Left ventricle myocardium inferior (tissue), 1 donor: ENCODE measurements at places on chromosomes 2 and 18.
A peak's percentile ranks its signal among the peaks of the same experiment; 100 is the strongest.

- DNase-seq = no peak
Measured at GRCh38 chr18:21361307-21361880, 119.4 kb downstream of the GREB1L start.

GRCh38 chr2:123532994-123533393 is 492.1 kb upstream of the CNTNAP5 start:
- DNase-seq = no peak

GRCh38 chr2:75494137-75494769 is 66.5 kb downstream of the EVA1A start:
- no peak for DNase-seq

- DNase-seq = no peak
Measured at GRCh38 chr18:78927156-78927555, 52.5 kb upstream of the SALL3 start.

- no peak for DNase-seq
Measured at GRCh38 chr2:235264512-235264911, 229.3 kb upstream of the AGAP1 start.

DNA sequence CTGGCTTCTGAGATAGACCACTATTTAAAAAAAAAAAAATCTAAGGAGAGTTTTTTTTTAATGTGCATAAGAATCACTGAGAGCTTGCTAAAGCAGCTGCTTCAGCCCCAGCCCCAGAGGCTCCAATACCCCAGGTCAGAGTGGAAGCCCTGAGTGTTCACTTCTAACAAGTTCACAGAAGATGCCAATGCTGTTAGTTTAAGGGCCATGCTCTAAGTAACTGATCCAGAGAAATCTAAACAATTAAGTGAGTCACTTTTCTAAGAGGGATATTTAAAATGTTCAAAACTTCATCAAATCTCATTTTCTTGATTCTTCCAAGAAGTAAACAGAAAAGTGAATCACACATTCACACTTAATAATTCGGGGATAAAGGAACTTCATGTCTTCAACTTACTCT is 126.4 kb upstream of the CD226 start:
- DNase-seq = no peak

DNA sequence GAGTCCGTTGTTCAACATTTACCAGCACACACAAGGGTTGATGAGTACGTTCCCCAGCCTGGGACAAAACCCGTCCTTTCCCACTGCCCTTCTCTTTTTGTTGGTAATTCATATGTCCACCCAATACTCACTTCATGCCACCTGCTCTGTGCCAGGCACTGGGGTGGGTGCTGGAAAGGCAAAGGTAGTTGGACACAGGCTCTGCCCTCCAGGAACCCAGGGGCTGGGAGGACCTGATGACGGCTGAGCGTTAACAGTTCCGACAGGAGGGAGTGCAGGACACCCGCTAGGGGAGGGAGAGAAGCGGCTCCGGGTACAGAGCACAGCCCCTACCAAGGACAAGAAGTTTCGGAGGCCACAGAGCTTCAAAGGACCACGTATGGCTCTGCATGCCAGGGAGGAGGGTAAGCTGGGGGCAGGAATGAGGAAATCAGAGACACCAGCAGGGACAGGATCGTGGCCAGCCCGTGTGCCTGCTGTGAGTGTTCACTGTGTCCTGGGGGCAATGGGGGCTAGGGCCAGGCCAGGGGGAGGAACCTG is 134.1 kb upstream of the GPC1 start:
- no peak for DNase-seq

- DNase-seq = no peak
Measured at GRCh38 chr2:213317929-213318328, 33.7 kb downstream of the SPAG16 start.

GRCh38 chr2:96150791-96151594 is 5.8 kb upstream of the DUSP2 start:
- no peak for DNase-seq

GRCh38 chr2:101843048-101843447 is 145.5 kb downstream of the MAP4K4 start:
- DNase-seq = no peak

DNA sequence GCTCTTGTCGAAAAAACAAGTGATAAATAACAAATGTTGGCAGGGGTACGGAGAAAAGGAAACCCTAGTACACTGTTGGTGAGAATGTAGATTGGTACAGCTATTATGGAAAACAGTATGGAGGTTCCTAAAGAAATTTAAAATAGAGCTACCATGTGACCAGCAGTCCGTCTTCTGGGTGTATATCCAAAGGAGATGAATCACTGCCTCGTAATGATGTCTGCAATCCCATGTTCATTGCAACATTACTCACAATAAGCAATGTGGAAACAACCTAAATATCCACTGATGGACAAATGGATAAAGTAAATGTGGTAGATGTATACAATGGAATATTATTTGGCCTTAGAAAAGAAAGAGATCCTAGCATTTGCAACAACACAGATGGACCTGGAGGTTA is 50.6 kb downstream of the SLC16A14 start:
- DNase-seq = no peak

DNA sequence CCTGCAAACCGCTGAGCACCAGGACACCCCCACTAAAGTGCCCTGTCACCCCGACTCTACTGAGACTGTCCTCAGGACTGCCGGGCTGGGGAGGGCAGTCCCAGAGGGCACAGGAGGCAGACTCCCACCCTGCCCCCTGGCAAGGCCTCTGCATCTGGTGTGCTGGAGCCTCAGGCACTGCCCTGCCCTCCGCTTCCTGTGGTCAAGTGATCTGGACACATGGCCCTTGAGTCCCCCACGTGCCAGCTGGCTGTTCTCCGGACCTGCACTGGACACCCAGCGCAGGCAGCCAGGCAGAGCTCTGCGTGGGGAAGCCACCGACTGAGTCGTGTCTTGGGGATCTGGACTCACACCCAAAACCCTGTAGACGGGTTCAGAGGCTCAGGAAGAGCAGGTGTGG is 217.7 kb downstream of the TWIST2 start:
- DNase-seq = no peak

GRCh38 chr2:85675427-85675826 is 7.4 kb upstream of the SFTPB start:
- DNase-seq = no peak

- DNase-seq = no peak
Measured at GRCh38 chr2:102154946-102155702, 12.6 kb downstream of the IL1R1 start.

DNA sequence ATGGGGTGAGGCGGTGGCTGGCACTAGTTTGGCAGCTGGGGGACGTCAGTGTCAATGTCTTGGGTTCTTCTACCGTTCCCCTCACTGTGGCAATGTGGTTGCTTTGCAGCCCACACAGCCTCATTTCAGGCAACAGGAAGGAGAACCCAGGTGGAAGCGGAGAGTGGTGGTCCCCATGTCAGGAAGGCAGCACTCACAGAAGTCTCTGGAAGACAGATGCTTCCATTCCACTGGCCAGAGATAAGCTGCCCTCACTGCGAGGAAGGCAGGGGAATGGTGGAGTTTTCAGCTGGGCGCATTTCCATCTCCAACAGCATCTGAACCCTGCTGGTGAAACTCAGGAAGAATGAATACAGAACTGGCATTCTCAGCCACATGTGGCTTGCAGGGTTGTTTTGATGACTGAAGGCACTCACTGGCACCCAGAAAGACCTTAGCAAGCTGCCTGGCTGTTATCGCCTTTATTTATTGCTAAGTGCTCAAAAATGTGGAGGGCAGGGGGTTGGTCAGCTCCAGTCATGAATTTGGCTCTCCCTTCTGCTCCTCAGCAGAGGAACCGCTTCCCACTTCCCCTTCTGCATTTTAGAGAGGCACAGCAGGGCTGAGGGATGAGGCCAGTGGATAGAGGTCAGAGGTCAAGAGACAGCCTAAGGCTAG is 19.4 kb downstream of the KCNIP3 start:
- no peak for DNase-seq

DNA sequence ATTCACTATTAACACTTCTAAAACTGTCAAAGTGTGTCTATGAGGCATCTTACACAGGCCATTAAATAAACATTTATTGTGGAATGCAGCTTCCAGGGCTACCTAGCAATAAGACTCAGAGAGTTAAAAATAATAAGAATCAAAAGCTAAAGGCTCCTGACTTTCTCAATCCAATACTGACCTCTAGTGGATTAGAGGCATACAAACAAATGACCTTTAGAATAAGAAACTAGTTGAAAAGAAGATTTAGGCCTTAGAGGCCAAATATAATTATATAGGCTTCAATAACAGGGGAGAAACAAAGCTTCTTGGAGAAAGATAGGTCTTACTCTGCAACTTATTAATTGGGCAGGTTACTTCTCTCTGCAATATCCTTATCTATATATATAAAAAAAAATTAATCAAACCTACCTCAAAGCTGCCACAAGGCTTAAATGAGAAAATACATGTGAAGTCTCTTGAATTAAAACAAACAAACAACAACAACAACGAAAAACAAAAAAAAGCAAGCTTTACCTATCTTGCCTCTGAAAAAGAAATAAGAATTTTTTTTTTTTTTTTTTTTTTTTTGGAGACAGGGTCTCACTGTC is 246.1 kb downstream of the EXOC6B start:
- DNase-seq = no peak

- no peak for DNase-seq
Measured at GRCh38 chr2:135826544-135826943, 10.4 kb downstream of the LCT start.

- peak; percentile 28 for DNase-seq
Measured at GRCh38 chr2:32627441-32627813, 423 bp upstream of the TTC27 start.

DNA sequence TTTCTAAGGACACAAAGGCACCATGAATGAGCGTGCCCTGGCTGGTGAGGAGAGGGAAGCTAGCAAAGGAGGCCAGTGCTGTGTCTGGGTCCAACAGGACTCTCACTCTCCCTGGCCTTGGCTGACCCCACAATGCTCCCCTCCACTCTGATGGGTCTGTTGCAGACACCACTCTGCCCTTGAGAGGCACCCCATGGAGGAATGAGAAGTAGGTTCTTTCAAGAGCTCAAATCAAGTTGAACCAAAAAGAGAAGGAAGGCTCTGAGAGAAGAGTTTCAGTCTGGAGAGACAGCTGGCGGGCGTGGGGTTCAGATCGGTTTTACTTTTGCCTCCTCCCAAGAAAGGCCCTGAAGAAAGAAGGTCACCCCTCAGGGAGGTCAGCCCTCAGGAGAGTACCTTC is 18.4 kb downstream of the TMEM247 start:
- DNase-seq = no peak

DNA sequence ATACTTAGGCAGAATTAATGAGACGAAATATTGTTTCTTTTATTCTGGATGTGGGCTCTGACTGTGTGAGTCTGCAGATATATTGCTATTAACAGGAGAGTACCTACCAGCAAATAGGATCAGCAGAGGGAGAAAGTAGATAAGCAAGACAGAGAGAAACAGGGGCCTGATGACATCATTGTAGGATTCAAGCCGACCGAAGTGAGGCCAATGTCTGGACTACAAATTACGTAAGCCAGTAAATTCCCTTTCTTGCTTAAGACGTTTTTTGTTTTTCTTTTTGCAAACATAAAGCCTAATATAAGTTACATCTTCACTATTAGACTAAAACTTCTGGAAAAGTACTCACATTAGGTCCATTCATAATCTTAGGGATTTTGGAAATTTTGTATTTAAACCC is 21.4 kb upstream of the PTPRM start:
- no peak for DNase-seq

GRCh38 chr2:172084645-172085459 is 455 bp upstream of the DLX1 start:
- DNase-seq = peak; percentile 57

GRCh38 chr2:98704499-98705332 is 26.2 kb downstream of the MGAT4A start:
- no peak for DNase-seq

GRCh38 chr2:15456352-15456751 is 104.8 kb downstream of the NBAS start:
- DNase-seq = no peak

- no peak for DNase-seq
Measured at GRCh38 chr2:47217277-47217676, 62.2 kb upstream of the STPG4 start.

- DNase-seq = no peak
Measured at GRCh38 chr18:62735387-62735786, 20.0 kb downstream of the PHLPP1 start.

GRCh38 chr2:56088411-56088810 is 95.4 kb upstream of the CCDC85A start:
- DNase-seq = no peak

GRCh38 chr2:197248623-197249022 is 62.0 kb downstream of the ANKRD44 start:
- no peak for DNase-seq

GRCh38 chr18:62280786-62281185 is 44.3 kb upstream of the TNFRSF11A start:
- DNase-seq = no peak

DNA sequence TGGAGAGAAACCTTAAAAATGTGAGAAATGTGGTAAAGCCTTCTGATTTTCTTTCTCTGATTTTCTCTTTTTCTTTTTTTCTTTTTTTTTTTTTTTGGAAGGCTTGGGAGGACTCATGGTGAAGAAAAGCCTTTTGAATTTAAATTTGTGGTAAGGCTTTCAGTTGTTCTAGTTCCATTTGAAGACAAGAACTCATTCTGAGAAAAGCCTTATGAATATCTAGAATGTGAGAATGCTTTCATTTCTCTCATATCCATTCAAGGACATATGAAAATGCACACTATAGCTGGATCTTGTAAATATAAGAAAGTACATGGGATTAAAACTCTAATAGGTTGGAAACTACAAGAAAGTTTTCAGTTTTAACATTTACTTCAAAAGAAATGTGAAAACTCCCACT is 1045.2 kb upstream of the NRXN1 start:
- DNase-seq = no peak

- no peak for DNase-seq
Measured at GRCh38 chr2:60554646-60555065, 1.2 kb upstream of the BCL11A start.

DNA sequence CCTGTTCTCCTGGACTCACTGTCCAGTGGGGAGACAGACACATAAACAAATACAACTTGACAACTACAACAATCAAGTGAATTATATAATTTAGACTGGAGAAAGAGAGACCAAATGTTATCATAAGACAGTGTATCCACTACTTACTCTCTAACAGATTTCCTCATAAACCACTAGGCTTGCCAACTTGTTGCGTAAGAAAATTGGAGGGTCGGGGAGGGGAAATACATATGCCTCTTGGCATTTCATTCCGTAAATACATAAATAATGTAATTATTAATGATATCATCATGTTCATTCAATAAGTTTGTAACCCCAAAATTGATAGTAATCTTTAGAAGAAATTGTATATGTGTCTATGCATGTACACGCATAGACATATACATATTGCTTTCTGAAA is 14.9 kb downstream of the RAB6D start:
- DNase-seq = no peak

- DNase-seq = peak; percentile 84
Measured at GRCh38 chr2:38535744-38536506, 66.8 kb downstream of the HNRNPLL start.

GRCh38 chr2:20649576-20649975 is 1.3 kb downstream of the HS1BP3 start:
- no peak for DNase-seq

DNA sequence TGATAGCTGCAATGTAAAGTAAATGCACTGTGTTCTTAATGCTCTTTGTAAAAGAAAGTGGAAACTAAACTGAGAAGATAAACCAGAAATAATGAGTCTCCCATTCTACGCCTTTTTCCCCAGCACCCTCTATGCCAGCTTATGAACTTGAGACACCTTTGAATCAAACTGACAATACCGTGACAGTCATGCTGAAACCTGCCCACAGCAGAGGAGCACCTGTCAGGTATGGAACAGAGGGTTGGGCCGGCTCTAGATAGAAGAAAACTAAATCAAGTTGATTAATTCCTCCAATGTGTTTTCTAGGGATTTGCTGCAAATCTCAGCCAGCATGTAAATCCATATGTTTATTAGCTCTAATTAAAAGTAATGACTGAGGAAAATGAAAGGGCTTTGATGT is 520.6 kb upstream of the RAB12 start:
- no peak for DNase-seq
